ENCODE measurements at places on chromosomes 6 and 20. TPM values are rescaled to one million over a fixed set of nuclear protein-coding genes. Genes with fewer than 3 reads are reported as not detected.

DNA sequence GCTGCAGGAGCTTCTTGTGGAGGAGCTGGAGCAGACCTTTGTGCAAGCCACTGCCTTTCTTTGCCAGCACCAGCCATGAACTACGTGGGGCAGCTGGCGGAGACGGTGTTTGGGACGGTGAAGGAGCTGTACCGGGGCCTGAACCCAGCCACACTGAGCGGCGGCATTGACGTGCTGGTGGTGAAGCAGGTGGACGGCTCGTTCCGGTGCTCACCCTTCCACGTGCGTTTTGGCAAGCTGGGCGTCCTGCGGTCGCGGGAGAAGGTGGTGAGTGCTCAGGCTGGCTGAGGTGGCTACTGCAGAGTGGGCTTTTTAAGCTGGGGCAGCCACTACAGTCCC, 5.1 kb downstream of the LPIN3 start:
- no peak for DNase-seq
- H3K4me3 ChIP-seq: no peak overlapping the region

- H3K4me3 ChIP-seq: no peak overlapping the region
- H3K27me3 ChIP-seq: no peaks in the 10 kb centered on the region
- no peak overlapping the region for H3K27ac ChIP-seq
- no peaks in the 10 kb centered on the region for H3K36me3 ChIP-seq
Measured at GRCh38 chr6:107655245-107655644, 165.3 kb downstream of the SOBP start.

DNA sequence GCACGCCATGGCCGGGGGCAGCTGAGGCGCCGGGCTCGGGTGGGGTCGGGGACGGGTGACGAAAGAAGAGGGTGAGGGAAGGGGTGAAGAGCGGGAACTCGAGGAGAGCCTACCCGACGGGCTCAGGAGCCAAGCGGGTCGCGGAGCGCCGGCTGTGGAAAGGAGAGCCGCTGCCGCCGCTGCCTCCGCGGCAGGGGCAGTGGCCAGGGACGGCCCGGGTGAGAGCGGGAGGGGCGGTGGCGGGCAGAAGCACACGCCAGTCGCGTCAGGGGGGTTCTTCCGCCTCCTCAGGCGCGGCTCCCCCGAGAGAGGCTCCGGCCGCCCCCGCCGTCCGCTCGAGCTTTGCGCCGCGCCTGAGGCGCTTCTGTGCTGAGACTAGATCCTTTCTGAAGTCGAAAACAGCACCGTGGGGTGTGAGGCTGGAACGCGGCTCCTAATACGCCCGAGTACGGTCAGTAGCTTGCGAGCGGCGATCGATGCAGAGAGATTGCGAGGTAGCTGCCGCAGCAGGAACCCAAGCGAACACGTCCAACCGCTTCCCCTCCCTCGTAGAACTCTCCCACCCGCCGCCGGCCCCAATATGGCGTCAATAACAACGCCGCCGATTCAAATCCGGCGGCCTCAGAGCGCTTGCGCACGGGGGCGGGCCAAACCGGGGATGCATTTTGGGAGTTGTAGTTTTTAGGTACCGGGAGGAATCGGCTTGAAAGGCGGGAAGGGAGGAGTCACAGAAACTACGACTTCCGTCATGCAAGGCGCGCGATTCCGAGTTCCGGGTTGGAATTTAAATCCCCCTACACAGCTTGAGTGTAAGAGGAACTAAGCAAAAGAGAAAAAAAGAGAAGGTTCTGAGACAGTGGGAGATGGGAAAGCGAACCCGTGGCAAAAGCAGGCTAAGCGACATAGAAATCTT, at the start of gene AKIRIN2:
Gene AKIRIN2, minus strand, starts transcription at position 558 of the 913 bp plus-strand sequence. Its CDS starts 549 bp downstream, at position 9.
- peaks cover 10% of the 10 kb centered on the region for H3K4me1 ChIP-seq
- H3K36me3 ChIP-seq: peaks cover 2% of the 10 kb centered on the region
- DNase-seq: peak; percentile 98
- H3K27ac ChIP-seq: peak within 1 kb of the TSS; percentile 98

- no peak for DNase-seq
- H3K27ac ChIP-seq: no peak overlapping the region
- no peaks in the 10 kb centered on the region for H3K36me3 ChIP-seq
- H3K27me3 ChIP-seq: no peaks in the 10 kb centered on the region
- H3K4me1 ChIP-seq: no peaks in the 10 kb centered on the region
Measured at GRCh38 chr6:142960098-142960497, 15.1 kb upstream of the HIVEP2 start.

DCDC2 gene
- 8.3 TPM for polyA plus RNA-seq

- H3K4me3 ChIP-seq: no peak overlapping the region
- DNase-seq: no peak
- no peaks in the 10 kb centered on the region for H3K36me3 ChIP-seq
- no peaks in the 10 kb centered on the region for H3K27me3 ChIP-seq
- H3K27ac ChIP-seq: no peak overlapping the region
Measured at GRCh38 chr6:14287707-14288106, 170.1 kb downstream of the CD83 start.
